H1 (cell line): ENCODE measurements at places on chromosomes 3 and 15.

DNA sequence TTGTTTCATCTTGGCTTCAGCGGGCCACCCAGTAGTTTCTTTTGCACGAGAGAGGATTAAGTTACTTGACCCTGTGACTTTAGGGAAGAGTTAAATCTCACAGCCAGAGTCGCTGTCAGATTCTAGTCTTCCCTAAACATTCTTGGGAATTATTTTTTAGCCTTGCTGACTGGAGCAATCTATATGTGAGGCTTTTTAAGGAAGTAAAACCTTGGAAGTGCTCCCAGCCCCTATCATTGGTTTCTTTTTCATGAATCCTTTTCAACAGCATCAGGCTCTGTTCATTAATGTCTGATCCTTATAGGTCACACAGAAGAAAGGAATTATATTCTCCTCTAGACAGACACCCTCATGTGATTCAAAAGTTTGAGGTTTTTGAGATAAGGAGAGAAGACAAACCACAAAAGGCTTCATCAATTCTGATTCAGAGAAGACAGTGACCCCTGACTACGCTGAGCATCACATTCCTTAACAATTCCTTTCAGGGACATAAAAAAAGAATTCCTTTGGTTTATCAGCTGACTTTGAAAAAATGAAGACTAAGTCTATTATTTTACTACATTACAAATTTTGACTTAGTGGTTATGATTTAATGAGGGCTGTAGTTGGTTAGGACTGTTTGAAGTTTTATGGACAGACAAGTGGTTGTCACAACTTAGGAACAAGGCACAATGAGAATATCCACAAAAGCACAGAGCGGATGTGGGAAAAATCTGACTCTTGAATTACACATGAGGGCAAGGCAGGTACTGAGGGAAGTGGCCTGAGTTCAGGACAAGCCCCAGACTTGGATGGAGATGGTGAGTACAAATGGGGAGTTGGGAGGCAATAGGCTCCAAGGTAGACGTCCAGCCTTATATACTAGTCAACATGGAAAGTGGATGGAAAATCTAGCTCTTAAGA lies 171.1 kb upstream of the STT3B start:
- no peaks in the 10 kb centered on the region for H3K36me3 ChIP-seq
- no peaks in the 10 kb centered on the region for H3K4me1 ChIP-seq
- no peak for DNase-seq
- no peak overlapping the region for H3K27ac ChIP-seq
- no peaks in the 10 kb centered on the region for H3K27me3 ChIP-seq

- no peaks in the 10 kb centered on the region for H3K4me1 ChIP-seq
- peak overlapping the region; percentile 68 for H3K4me3 ChIP-seq
- peaks cover 36% of the 10 kb centered on the region for H3K27me3 ChIP-seq
- no peaks in the 10 kb centered on the region for H3K36me3 ChIP-seq
These were observed 2.6 kb downstream of the FAM43A start for GRCh38 chr3:194688200-194688740.

GRCh38 chr3:119368298-119368697 lies 74.1 kb downstream of the ARHGAP31 start:
- no peak for DNase-seq
- no peaks in the 10 kb centered on the region for H3K36me3 ChIP-seq
- H3K4me1 ChIP-seq: peaks cover 2% of the 10 kb centered on the region
- H3K4me3 ChIP-seq: no peak overlapping the region
- no peaks in the 10 kb centered on the region for H3K27me3 ChIP-seq

DNA sequence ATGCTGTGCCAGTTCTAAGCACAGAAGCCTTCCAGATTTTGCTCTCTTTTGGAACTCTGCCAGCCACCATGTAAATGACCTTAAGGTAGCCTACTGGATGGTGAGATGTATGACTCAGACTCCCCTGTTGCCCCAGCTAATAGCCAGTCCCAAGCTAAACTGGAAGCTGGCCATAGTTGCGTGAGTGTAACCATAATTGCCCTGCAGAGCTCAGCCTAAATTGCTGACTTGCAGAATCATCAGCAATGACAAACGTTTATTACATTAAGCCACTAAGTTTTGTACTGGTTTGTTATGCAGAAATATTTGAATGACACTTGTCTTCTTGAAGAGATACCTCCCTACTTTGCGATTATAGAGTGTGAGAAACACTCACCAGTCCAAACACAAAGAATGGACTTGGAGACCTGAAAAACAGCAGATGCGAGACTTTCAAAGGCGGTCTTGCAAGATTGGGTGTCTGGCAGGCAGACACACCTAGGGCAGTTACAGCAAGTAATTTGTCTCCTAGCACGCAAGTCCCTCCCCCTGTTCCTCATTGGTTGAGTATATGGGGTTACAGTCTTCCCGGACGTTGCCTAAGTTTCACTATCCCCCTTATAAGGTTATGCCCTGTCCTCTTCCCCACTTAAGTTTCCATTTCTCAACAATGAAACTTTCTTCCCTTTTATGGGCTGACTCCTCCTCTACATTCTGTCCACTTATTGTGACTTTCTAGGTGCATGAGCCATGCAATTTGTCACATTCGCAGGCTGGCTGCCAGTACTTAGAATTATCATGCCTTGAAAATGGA lies 83.6 kb upstream of the XCR1 start:
- H3K27me3 ChIP-seq: no peaks in the 10 kb centered on the region
- DNase-seq: no peak
- no peak overlapping the region for H3K27ac ChIP-seq
- H3K4me1 ChIP-seq: no peaks in the 10 kb centered on the region; the same call in 1 of the 2 replicates
- no peaks in the 10 kb centered on the region for H3K36me3 ChIP-seq

GRCh38 chr3:186109897-186110803 lies 1.3 kb upstream of the ETV5 start:
- no peaks in the 10 kb centered on the region for H3K36me3 ChIP-seq
- H3K4me3 ChIP-seq: peak overlapping the region; percentile 70
- DNase-seq: no peak
- H3K27me3 ChIP-seq: peaks cover 42% of the 10 kb centered on the region
- no peak overlapping the region for H3K27ac ChIP-seq
- no peaks in the 10 kb centered on the region for H3K4me1 ChIP-seq

GRCh38 chr3:138051947-138052802 lies 42.2 kb downstream of the CLDN18 start:
- H3K4me1 ChIP-seq: peaks cover 3% of the 10 kb centered on the region; the same call in 1 of the 2 replicates
- no peak overlapping the region for H3K4me3 ChIP-seq
- no peaks in the 10 kb centered on the region for H3K36me3 ChIP-seq
- no peaks in the 10 kb centered on the region for H3K27me3 ChIP-seq
- H3K27ac ChIP-seq: no peak overlapping the region
